Activated CD8-positive, alpha-beta memory T cell treated with anti-CD3 and anti-CD28 coated beads, Interleukin-2, amount 50 U/mL, for 4 hours (primary cell): ENCODE measurements at places on chromosomes 3 and 15.

DNA sequence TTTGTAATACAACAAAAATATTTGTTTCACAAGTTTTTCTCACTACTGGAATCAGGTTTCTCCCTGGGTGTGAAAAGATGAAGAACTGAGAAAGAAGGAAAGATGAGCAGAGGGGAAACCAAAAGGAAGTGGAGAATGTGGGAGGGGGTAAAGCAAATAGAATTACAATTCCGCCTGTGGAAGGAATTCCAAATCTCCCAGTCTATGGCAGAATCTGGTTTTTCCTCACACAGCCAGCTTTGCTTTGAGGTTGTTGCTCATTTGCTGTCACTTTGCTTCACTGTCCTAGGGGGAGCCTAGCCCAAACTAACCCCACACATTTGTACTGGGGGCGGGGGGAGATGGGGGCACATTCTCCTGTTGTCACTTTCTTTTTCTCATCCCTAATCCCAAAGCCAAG, 43.9 kb downstream of the RPL22L1 start:
- no peak for DNase-seq

DNA sequence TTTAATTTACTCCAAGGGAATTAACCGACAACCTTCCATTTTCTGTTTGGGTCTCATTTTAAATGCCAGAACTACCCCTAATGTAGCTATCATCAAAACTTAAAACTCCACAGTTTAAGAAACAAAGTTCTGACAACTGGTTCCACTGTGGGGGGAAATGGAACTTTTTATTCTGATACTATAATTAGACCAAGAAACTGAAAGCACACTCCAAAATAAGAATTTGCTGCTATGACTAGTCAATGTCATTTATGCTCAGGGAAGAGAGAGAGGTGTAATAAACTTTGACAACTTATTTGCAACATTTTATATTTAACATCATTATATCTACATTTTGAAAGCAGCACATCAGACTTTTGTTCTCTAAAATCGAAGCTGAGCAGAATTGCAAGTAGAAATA, 169.2 kb downstream of the ANXA2 start:
- no peak for DNase-seq

GRCh38 chr3:51436998-51437639, 46.0 kb downstream of the RBM15B start:
- no peak for DNase-seq

- no peak for DNase-seq
These were observed 3.0 kb downstream of the MEIS2 start for GRCh38 chr15:37097144-37097919.

- DNase-seq, result no peak
These were observed 859.6 kb downstream of the ROBO1 start for GRCh38 chr3:78908236-78908635.

- no peak for DNase-seq
These were observed 342.8 kb downstream of the TBC1D5 start for GRCh38 chr3:17399586-17399985.

GRCh38 chr15:96878129-96878528, 547.6 kb downstream of the NR2F2 start:
- no peak for DNase-seq

DNA sequence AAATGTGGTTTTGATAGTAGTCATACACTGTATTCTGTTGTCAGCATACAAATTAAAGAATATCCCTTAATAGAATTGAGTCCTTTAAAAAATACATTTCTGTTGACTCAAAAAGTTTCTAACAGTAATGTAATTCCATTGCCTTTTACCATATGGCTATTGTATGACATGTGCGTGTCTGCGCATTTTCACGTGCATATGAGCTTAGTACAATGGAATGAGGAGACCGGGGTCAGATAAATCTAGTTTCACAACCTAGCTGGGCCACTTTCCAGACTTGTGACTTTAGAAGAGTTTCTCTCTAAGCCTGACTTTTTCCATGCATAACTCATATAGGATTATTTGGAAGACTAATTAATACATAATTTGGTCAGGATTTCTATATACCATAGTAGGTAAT, 38.7 kb downstream of the ZBTB38 start:
- DNase-seq, result no peak

DNA sequence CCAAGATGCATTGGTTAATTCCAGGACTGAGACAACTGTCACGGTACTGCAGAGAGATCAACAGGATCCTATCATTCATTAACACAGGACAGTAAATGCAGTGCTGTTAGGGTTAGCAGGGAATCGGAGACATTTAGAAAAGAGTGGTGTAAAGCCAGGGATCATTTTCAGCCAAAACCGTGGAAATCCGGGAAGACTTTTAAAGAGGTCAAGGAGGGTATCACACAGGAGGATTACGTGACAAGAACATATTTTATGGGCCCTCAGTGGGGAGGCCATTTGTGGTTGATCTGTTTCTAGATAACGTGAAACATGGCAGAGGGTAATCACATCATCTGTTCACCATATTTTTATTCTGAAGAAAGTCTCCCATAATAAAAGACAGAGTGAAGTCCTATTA, 216.1 kb downstream of the PTPRG start:
- DNase-seq, result no peak

GRCh38 chr3:71973274-71974030, 188.5 kb upstream of the PROK2 start:
- DNase-seq, result no peak

GRCh38 chr3:75220932-75221331, 443.2 kb upstream of the FRG2C start:
- DNase-seq, result no peak

- DNase-seq, result no peak
These were observed 11.9 kb upstream of the PKM start for GRCh38 chr15:72242775-72243370.

- no peak for DNase-seq
These were observed 125.8 kb downstream of the PGPEP1L start for GRCh38 chr15:98881526-98882520.

GRCh38 chr3:169668957-169669741, 5.6 kb upstream of the MECOM start:
- no peak for DNase-seq

GRCh38 chr3:123404391-123404790, 44.5 kb downstream of the ADCY5 start:
- no peak for DNase-seq

- DNase-seq, result no peak
These were observed 11.5 kb upstream of the SHF start for GRCh38 chr15:45199136-45199810.

- DNase-seq, result no peak
These were observed 291.8 kb downstream of the EDEM1 start for GRCh38 chr3:5479229-5479799.

GRCh38 chr3:169299129-169299528, 364.4 kb downstream of the MECOM start:
- DNase-seq, result no peak

DNA sequence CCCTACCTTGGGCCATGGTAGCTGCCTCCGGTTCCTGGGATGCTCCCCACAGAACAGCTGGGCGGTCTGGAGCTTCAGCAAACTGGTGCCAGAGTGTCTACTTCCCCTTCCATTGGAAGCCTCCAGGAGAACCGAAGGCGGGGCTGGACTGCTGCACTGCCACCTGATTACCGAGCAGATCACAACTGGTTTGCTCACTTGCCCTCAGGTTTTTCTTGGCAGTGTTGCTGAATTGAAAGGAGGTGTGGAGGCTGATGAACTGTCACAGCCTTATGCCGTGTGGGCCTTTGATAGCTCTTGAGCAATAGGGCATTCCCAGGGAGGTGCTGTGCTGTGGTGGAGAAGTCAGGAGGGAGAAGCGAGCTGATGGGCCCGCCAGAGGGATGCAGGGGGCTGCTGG, at the start of gene TGM5:
TGM5 (minus strand) TSS at position 95 of the 400 bp plus-strand sequence; CDS start at position 16, 79 bp downstream.
- no peak for DNase-seq

DNA sequence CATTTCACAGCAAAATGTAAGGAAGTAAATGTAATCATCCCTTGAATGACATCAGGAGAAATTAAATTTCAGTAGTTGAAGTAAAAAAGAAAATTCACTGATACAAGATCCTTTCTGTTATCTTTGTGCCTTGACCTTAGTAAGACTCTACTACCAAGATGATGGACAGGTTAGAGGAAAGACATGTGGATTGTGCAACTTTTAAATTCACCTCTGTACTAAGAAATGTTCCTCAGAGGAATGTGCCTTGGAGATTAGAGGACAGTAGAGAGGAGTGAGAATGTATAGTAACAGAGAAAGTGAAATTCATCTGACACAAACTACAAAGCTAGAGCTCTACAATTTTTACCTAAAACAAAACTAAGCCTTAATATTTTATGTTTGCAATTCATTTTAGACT, 375.3 kb downstream of the PLOD2 start:
- DNase-seq, result no peak

DNA sequence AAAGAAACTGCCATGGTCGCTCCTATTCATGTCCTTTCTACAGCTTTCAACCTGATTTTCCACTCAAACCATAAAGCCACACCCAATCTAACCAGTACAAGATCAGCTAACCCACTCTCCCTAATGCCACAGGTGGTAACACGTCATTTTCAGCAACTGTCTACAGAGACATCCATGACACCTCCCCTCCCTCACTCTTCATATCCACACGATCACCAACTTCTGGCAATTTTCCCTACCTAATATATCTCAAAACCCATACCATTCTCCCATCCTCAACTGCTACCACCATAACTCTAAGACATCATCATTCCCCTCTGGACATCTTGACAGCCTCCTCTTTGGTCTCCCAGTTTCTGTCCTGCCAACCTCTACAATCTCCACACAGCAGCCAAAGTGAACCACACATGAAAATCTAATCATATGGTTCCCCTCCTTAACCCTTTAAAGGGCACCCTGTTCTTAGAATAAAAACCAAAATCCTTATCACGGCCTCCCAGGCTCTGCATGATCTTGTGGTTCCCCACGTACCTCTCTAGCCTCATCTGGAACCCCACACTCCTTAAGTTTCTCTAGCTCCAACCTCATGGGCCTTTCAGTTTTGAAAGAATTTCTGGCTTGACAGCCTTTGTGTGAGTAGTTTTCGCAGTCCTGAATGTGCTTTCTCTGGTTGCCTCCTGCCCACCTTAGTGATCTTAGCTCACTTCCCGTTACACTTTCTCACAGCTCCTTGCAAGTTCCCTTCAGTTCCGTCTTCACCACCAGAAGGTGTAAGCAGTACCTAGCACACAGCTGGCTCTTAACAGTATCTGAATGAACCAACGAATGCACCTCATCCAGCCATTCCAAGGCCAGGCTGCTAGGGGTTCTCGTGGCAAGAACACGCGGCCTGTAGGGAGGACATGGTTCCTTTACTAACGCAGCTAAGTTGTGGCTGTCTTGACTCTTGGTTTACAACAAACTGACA, 33.4 kb downstream of the SPINK8 start:
- DNase-seq, result peak; percentile 20

- no peak for DNase-seq
These were observed 157.9 kb upstream of the SLC2A2 start for GRCh38 chr3:171184372-171184771.

DNA sequence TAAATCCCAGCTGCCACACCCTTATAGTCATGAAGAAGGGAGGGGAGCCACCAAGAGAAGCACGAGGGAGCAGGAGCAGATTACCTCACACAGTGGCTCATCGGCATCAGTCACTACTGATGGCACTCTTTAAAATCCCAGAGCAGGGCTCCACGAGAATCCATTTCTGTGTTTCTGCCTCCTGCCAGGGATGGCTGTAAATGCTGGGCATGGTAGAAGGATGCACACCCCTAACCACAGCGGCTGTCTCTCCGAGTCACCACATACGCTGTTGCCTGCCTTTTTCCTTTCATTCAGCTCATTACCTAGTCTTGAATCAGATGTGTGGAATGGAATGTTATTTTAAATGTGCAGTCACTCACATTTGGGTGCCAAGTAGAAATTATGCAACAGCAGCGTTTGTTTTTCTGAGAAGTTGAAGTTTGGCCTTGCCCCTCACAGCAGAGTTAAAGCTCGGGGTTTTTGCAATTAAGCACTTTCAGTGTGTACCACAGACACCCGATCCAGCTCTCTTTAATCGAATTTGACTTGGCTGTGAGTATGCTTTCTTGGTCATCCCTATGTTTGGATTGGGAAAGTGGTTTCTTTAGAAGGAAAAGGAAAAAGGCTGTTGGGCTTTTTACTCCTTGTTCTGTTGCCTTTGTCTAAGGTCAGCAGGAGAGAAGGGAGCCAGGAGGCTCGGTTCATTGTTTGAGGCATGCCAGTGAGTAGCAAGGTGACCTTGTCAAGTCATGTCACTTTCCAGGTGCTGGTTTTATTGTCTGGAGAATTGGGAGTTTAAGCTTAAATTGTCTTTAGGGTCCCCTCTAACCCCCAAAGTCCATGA, 284.2 kb upstream of the TPM1 start:
- DNase-seq, result no peak

- DNase-seq, result no peak
These were observed 70.6 kb downstream of the AP4E1 start for GRCh38 chr15:50979041-50979440.

DNA sequence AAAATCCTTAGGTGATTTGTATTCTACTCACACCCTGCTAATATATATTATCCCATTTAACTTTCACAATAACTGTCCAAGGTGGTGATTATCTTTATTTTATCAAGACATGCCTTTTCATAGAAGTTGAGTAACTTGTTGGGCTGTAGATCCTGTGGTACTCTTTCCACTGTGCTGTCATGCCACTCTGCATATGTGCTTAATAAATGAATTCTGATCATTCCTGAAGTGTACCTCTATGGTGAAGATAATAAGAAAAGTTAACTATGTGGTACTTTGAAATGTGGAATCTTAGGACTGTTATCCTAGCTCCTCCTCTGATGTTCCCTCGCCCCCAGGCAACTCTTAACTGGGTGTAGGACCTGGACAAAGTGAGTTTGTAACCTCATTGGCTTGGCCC, 5.2 kb downstream of the SNRK start:
- no peak for DNase-seq

- DNase-seq, result no peak
These were observed at the start of gene LSAMP for GRCh38 chr3:116445311-116445841. Gene LSAMP (minus strand): TSS chr3:116445487.

DNA sequence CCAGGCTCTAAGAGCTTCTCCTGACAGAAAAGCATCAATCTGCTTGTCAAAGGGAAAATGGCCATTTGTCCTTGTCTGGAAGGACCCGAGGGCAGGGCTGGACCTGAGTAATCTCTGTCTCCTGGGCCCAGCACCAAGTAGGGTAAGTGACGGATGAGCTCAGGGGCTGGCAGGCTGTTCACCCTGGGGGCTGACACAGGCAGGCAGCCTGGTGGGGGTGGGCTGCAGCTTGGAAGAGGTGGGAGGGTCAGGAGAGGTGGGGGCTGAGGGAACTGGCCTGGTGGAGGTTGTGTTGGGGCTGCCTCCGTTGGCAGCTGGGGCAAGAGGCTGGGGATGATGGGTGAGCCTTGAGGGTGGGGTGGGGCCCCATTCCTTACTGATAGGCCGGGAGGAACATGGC, 42.3 kb upstream of the ADPGK start:
- DNase-seq, result no peak

DNA sequence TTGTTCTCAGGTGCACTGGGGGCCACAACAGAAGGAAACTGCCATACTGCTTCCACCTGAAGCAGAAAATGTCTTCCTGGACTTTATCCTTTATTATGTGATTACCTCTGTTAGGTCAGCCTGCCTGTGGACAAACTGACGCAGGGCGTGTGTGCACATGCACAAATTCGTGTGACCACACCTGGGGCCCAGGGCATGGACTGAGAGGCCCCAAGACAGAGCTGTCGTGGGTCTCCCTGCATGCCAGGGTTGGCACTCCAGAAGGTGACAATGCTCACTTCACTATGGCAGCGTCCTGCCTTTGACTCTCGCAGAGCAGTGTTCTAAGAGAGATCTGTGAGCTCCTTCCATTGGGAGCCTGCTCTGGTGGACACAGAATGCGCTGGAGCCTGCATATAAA, 34.5 kb downstream of the CCDC12 start:
- DNase-seq, result no peak
